NCI-H226 (cell line): ENCODE measurements at places on chromosomes 1 and 21.

DNA sequence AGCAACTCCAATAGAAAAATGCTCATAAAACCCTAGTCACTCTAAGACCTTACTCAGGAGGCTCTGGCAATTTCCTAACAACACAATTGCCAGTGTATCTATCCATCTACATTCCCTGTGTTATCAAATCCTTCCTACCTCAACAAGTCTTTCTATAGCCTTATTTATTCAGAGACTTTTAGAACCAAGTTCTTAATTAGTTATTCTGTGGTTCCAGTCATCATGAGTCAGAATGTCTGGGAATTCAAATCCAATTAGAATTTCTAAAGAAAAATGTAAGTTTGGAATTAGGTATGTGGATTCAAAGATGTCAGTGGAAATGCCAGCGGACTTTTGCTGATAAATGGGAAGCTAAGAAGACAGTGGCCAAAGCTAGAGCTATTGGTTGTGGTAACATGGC, 302.6 kb upstream of the C1orf87 start:
- DNase-seq, result no peak

GRCh38 chr1:221411283-221411682, 330.6 kb downstream of the DUSP10 start:
- DNase-seq, result no peak

GRCh38 chr1:239956263-239956662, 135.4 kb upstream of the FMN2 start:
- no peak for DNase-seq

DNA sequence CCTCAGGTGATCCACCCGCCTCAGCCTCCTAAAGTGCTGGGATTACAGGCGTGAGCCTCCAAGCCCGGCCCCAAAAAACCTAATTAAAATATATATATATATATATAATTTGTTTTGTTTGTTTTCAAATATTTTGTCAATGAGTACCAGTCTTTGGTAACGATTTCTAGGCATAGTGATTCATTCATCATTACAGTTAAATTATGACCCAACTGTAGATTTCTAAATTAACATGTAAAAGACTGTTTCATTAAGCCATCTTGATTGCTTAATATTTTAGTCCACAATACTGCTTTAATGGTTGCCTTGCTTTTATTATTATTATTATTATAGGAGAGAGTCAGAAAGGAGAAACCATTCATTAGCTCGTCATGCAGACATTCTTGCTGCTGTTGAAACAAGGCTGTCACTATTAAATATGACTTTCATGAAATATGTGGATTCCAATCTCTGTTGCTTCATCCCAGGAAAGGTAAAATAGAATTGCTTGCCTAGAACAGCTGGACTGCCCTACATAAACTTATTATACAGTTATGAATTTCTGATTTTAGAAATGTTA, 19.9 kb downstream of the FBXO28 start:
- peak; percentile 2 for DNase-seq

GRCh38 chr1:53477651-53478501, 18.7 kb downstream of the DMRTB1 start:
- DNase-seq, result no peak

DNA sequence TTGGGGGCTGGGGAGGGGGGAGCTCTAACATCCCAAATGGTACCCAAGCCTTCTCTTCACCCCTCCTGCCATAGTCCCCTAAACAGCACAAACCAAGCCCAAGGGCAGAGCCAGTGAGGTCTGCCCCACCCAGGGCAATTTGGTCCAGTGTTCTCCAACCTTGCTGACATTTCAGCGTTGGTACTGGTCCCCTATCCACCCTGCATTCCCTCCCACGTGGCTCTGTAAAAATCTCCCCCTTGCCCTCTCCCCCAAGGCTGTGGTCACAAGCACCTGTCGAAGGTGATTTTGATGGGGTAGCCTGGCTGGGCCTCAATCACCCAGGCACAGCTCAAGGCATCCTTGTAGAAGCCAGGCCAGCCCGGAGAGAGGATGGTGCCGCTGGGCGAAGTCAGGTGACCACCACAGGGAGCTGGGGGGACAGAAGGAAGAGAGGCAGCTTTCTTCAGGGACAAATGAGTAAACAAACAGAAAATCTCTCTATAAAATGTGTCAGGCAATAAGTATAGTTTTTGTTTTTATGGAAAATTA, 137.5 kb upstream of the HMGB4 start:
- DNase-seq, result no peak

DNA sequence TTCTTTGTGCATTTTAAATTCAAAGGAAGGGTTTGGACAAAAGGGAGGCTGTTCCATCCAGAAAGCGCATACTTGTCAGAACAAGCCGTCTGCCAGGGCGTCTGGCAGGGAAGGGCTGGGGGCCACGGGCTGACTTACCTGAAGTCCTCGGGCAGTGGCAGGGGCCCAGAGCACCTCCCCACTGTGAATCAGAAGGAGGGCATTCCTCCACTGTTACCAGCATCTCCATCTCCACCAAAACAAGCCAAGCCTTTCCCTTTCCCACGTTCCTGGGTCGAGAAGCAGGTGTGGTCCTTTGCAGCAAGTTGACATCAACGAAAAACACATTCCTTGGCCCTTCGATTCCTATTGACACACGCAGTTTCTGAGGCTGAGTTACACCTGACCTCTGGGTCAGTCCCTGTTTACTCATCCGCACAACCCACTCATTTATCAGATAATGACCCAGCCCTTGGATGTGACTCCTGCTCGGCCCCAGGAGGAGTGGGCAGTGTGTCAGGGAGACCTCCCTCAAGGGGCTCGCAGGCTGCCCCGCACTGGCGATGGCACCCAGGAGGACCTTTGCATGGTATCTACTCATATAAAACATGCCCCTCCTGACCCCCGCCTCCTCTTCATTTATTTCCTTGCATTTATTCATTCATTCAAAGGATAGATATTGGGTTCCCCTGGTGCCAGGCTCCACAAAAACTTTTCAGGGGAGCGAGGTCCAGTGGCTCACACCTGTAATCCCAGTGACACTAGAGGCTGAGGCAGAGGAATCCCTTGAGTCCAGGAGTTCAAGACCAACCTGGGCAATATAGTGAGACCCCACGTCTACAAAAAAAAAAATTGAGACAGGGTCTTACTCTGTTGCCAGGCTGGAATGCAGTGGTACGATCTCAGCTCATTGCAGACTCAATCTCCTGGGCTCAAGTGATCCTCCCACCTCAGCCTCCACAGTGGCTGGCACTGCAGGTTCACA, 60.2 kb downstream of the TOMM20 start:
- DNase-seq, result peak; percentile 75

DNA sequence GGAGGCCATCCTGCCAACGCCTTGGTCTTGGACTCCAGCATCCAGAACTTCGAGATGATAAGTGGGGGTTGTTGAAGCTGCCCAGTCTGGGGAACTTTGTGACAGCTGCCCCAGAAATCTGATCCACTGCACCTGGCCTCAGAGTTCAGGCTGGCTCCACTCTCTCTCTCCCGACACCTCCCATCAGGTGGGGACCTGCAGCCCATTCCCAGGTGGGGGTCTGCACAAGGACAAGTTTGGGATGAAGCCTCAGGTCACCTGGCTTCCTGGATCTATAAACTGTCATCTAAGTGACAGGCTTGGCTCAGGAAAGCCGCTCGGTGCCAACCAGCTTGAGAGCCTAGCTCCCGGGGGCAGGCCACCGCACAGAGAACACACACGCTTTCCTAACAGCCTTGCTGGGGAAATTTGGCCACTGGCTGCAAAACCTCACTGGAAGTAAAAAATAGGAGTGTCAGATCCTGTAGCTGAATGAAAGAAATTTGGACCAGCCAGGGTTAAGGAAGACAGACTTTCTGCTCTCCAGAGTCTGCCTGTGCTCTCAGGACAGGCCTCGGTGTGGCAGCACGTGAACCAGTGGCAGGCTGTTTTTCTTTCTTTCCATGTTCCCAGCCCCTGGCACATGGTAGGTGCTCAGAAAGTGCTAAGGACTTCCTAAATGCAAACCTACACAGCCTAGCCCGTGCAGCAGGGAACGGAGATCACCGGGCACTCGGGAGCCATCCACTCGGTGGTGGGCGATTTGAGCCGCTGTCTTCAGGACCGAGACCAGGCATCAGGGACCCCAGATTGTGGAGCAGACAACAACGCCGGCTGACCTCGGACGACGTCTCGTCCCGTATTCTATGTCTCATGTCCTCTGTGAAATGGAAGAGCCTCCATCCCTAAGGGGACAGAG, 42.6 kb upstream of the LBR start:
- DNase-seq, result no peak

GRCh38 chr1:36737038-36737555, 254.4 kb upstream of the CSF3R start:
- DNase-seq, result no peak

GRCh38 chr1:53559391-53559815, 100.2 kb downstream of the DMRTB1 start:
- DNase-seq, result no peak

DNA sequence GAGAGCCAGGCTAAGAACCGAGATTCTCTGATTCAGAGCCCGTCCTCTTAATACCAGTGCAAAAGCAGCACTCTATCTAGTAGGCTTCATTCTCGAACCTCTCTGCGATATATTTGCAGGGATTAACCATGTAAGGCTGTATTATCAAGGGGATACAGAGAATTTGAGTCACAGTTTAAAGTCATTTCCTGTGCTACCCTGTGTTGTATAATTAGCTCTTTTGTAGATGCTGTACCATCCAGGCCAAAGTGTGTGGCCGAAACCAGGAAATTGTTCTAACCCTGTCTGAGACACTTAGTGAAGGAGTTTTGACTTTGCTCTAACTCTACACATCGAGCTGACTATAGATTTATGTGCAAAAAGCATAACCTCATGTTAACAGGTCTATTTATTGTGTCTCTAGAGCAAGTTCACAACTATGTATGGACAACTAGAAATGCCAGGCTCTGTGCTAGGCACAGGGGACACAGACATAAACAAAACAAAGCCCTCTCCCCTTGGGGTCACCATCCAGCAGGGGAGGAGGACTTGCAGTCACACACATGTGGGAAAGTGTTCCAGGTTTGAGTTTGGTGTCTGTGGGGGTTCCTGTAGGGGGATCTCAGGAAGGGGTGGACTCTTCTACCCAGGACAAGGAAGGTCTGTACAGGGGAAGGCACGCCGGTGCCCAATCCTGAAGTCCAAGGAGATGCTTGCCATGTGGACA, 182.2 kb downstream of the DHRS3 start:
- no peak for DNase-seq

GRCh38 chr1:56965916-56966697, at the start of gene C8B:
TSS of gene C8B (minus strand) at chr1:56966015. CDS start at chr1:56965948, 67 bp downstream.
- DNase-seq, result no peak

DNA sequence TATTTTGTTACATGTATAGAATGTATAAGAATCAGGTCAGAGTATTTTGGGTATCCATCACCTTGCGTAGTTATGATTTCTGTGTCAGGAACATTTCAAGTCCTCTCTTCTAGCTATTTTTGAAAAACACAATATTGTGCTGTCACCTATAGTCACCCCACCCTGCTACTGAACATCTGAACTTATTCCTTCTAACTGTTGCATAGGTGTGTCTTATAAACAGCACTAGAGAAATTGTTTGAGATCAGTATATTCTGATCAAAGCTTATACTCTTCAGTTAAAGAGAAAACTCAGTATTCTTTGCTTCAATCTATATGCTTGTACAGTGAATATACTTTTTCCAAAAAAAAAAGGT, 96.0 kb downstream of the ASH1L start:
- no peak for DNase-seq

- no peak for DNase-seq
Measured at GRCh38 chr1:60213253-60213652, 139.7 kb upstream of the C1orf87 start.

DNA sequence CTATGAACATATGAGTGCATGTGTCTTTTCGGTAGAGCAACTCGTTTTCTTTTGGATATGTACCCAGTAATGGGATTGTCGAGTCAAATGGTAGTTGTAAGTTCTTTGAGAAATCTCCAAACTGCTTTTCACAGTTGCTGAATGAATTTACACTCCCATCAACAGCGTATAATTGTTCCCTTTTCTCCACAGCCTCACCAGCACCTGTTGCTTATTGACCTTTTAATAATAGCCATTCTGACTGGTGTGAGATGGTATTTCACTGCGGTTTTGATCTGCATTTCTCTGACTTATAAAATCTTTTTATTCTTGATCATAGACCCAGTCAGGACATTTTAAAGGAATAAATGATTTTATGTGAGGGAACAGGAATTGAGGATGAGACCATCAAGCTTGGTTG, 165.0 kb upstream of the KCTD3 start:
- DNase-seq, result no peak

DNA sequence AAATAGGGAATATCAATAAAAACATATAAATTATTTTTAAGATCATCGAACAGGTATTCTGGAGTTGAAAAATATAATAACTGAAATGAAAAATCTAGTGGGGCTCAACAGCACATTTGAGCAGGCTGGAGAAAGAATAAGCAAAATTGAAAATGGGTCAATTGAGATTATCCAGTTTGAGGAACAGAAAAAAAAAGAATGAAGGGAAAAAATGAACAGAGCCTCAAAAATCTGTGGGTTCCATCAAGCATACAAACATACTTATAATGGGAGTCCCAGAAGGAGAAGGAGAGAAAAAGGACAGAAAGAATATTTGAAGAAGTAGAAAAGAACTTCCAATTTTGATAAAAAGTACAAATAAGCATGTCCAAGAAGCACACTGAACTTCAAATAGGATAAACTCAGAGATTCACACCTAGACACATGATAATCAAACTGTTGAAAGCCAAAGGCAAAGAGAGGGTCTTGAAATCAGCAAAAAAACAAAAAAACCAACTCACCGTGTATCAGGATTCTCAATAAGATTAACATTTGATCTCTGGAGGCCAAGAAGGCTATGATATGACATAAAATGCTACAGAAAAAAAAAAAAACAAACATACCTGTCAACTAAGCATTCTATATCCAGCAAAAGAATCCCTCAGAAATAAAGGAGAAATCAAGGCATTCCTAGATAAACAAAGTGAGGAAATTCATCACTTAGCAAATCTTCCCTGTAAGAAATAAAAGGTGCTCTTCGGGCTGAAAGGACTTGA, 5.4 kb upstream of the COQ8A start:
- no peak for DNase-seq
